ENCODE measurements at places on chromosomes 1 and 21.

- DNase-seq: no peak
Observed at GRCh38 chr1:24987875-24988557, 57.9 kb upstream of the RUNX3 start.

DNA sequence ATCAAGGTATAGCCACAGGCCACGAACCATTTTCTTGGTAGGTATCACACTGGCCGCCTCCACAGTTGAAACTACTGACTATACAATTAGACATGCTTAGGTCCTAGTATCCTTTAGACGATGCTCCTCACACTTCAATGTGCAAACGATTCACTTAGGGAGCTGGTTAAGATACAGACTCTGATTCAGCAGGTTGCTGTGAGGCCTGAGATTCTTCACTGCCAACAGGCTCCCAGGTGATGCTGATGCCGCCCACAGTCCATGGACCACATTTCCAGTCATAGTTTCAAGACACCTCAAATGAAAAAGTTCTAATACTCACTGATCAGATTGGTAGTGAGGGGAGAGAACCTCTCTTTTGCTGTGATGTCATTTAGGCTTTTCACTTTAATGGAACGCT, 6.8 kb downstream of the ATP5PO start:
- no peak for DNase-seq

- peak; percentile 14 for DNase-seq
Observed at GRCh38 chr1:207962716-207963426, 51.9 kb upstream of the CD34 start.

DNA sequence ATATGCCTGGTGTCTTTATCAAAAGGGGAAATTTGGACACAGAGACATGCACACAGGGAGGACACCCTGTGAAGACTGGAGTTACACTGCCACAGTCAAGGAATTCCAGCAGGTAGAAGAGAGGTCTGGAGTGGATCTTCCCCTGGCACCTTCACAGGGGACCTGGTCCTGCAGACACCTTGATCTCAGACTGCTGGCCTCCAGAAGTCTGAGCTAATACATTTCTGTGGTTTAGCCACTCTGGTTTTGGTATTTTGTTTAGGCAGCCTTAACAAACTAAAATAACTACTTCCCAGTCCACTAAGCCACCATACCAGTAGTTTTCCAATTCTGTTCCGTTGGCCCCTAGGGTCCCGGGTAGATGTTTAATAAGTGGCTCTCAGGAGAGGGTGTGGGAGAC, 164.7 kb downstream of the SETD4 start:
- no peak for DNase-seq

- DNase-seq: no peak
Observed at GRCh38 chr21:31416465-31416864, 72.4 kb upstream of the TIAM1 start.

GRCh38 chr1:150537732-150538684, 11.2 kb upstream of the ADAMTSL4 start:
- no peak for DNase-seq

DNA sequence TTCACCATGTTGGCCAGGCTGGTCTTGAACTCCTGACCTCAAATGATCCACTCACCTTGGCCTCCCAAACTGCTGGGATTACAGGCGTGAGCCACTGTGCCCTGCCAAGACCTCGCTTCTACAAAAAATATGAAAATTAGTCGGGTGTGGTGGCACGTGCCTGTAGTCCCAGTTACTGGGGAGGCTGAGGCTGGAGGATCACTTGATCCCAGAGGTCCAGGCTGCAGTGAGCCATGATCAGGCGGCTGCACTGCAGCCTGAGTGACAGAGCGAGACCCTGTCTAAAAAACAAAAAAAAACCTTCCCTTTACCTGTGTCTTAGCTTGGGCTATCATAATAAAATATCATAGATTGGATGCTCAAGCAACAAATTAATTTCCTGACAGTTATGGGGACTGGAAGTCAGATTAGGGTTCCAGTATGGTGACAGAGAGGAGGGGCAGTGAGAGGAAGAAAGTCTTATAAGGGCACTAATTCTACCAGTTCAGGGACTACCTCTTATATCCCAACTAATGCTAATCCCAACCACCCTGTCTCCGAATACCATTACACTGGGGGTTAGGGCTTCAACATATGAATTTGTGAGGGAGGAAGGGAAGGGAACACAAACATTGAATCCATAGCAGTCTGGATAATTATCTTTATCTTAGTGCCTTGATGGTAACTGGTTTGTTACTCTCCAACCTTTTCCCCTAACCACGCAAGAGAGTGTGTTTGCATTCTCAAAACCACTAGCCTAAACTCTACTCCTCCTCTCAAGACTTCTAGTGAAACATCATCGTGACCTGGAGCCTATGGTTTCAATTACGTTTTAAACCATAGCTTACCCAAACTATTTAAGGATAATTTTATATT, 1.0 kb upstream of the NAXE start:
- no peak for DNase-seq

GRCh38 chr1:6016191-6016865, 24.1 kb upstream of the NPHP4 start:
- no peak for DNase-seq

DNA sequence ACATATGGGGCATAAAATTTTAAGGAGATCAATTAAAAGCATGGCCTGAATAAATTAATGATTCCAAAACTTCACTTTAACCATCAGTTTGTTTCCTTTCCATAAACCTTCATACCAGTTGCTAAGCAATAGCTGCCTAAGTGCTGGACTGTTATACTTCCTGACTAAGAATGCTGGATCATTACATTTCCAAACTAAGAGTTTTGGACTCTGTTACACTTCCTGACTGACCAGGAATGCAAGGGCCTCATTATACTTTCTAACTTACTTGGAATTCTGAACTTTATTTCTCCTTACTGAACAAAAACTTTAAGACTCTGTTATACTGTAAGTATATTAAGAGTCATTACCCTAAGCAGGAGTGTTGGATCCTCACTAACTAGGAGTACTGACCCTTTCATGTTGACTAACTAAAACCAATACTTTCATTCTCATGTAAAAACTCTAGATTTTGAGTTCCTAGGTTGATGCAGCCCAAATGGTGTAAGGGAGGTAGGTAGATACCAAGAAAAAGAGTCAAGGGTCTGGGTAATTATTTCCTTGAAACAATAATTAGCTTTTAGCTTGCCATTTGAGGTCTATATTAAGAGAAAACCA, 118.2 kb downstream of the FAF1 start:
- no peak for DNase-seq

DNA sequence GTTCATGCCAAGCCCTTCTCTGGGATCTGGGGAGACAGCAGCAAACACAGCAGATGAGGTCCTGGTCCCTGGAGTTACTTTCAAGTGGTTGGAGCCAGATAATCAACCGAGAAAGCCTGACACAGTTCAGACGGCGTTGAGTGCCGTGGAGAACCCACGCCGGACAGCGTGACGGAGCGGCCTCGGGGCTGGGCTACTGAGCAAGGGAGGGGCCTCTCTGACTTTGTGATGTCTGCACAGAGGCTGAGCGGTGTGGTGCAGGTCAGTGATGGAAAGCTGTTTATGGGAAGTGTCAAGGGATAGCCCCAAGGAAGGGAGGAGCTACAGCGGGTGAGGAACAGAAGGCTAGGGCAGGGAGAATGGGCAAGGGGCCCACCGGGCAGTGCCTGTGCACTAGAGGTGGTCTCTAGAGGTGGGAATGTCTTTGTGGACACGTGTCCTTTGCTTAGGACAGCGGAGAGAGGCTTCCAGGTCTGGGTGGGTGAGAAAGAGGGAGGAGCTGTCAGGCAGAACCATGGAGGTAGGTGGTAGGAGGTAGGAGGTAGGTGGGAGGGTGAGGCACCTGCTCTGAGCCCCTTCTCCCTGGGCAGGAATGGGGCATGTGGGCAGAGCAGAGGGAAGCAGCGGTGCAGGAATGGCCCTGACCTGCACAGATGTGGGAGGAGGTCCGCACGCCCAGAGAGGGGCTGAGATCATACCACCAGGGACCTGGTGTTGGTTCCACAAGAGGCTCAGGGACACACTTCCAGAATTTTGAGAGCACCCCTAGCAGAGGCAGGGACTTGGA, 62.8 kb downstream of the RUNX3 start:
- DNase-seq: no peak

DNA sequence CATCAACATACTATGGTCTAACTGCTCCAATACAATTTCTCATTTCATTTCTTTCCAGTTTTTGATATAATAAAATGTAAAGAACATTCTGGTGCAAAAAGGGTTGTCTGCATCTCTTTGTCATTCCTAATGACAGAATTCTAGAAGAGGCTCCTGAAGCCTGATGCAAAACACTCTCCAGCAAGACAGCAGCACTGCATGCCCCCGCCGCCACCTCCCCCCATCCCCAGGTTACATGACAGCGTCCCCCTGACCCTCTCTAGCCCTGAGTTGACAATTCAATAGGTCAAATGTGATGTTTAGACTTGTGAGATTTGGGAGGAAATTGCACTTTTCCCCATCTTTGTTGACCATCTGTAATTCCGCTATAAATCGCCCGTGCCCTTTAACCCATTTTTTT, 64.6 kb upstream of the C1orf21 start:
- no peak for DNase-seq

- DNase-seq: peak; percentile 3
Observed at GRCh38 chr1:23216771-23217420, 406 bp downstream of the HTR1D start.

DNA sequence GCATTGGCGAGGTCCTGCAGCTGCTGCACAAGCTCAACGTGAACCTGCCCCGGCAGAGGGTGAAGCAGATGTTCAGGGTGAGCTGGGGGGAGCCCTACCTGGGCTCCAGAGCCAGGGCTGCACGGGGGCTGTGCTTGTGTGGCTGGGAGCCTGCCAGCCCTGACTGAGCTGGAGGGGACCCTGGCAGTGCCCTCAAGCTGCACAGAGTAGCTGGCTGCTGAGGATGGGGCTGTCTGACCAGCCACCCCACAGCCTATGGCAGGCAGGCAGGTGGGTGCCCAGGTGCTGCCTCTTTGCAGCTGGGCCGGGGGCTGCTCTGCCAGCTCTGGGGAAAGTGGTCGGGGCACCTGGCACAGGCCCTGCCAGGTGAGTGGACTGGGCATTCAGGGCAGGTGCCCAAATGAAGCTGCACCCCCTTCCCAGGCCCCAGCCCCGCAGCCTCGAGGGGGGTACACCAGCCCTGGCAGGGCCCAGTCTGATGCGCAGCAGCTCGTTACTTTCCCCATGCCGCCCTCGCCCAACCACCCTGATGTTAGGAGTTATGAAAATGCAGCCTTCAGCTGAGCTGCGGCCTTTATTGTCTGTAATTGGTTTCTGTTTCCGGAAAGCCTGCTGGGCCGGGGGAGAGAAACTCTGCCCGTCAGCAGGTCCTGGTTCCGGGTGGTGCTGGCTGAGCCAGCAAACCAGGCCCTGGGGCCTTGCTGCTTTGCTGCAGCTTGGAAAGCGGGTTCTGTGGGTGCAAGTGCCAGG, 4.3 kb downstream of the PLCH2 start:
- DNase-seq: no peak

DNA sequence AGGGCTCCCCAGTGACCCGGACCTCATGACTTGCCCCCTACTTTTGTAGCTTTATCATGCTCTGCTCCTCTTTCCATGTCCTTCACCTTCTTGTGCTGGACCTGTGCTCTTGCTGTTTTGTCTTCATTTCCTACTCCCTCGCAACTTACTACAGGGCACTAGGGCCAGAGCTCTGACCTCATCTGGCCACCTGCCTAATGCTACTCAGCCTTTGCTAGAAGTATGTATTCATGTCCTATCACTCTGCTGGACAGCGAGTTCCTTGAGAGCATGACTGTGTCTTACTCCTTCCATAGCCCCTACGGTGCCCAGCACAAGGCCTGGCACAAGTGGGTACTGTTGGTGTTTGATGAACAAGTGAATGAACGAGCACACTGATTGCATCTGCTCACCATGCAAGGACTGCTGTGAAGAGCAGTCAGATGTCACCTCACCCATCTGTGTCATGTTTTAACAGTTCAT, 1.9 kb downstream of the MTFR1L start:
- DNase-seq: no peak

DNA sequence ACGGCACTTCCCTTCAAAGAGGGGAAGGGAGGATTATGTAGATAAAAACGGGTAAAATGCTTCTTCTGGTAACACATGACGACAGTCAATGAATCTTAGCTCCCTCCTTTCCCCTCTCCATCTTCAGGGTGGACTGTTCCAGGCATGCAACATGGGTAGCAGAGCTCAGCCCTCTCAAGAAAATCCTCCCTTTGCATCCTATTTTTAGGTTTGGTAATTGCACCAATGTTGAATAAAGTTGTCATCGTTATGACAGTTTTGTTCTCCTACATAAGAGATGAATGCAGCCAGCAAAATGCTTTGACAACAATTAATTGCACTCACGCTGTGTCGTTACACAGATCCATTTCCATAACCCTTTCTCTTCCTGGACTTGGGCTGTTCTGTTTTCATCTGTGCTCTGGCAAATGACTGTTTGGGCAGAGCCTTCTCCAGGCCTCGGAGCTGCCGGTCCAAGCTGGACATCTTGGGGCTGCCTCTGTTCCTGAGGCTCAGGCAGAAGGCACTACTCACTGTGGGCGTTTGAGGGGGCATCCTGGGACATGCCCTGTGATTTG, 127.6 kb downstream of the CNIH3 start:
- DNase-seq: no peak

- peak; percentile 66 for DNase-seq
Observed at GRCh38 chr1:923131-923990, at the start of gene SAMD11. SAMD11 (plus strand) TSS chr1:923923; CDS start chr1:924432, 509 bp downstream.

GRCh38 chr1:1021010-1021919, 1.3 kb downstream of the AGRN start:
- no peak for DNase-seq

GRCh38 chr1:93573940-93574469, 107.6 kb downstream of the BCAR3 start:
- no peak for DNase-seq

GRCh38 chr1:247337250-247337746, 5.6 kb upstream of the ZNF496 start:
- DNase-seq: no peak

DNA sequence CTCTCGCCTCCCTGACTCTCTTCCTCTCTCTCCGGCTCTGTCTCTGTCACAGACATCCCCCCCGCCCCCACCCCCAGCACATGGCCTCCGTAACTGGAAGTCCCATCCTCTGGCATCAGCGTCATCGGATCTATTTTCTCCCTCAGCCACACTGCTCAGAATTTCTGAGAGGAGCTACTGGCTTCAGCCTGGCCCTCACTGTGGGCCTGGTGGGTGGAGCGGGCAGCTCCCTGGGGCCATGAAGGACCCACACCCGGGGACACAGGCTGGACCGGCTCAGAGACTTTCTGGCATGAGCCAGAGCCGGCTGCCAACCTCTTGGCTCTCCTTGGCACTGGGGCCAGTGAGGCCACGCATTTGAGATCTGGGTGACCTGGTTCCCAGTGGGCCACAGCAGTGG, 61.2 kb upstream of the CASZ1 start:
- DNase-seq: no peak

DNA sequence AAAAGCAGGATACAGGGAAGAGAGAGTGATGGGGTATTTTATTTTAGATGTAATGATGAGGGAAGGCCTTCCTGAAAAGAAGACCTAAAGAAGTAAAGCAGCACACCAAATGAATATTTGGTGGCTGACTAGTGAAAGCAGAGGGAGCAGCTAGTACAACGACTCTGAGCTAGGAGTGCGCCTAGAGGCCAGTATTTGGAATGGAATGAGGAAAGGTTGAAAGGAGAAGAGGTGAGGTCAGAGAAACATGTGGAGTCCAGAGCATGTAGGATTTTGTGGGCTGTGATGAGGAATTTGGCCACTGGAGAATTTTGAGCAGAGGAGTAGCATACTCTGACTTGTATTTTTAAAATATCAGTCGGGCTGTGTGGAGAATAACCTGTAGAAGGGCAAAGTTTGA, 11.8 kb upstream of the RPL5 start:
- DNase-seq: no peak
